ENCODE measurements at places on chromosomes 7 and 10.

- no peak for DNase-seq
These were observed 28.5 kb upstream of the CRYGN start for GRCh38 chr7:151468217-151469018.

GRCh38 chr10:10368951-10369576 lies 648.6 kb upstream of the CELF2 start:
- DNase-seq: no peak

- DNase-seq: no peak
These were observed 35.6 kb downstream of the PRKAR2B start for GRCh38 chr7:107080099-107080505.

GRCh38 chr10:126063353-126063791 lies 167.0 kb downstream of the FANK1 start:
- no peak for DNase-seq

DNA sequence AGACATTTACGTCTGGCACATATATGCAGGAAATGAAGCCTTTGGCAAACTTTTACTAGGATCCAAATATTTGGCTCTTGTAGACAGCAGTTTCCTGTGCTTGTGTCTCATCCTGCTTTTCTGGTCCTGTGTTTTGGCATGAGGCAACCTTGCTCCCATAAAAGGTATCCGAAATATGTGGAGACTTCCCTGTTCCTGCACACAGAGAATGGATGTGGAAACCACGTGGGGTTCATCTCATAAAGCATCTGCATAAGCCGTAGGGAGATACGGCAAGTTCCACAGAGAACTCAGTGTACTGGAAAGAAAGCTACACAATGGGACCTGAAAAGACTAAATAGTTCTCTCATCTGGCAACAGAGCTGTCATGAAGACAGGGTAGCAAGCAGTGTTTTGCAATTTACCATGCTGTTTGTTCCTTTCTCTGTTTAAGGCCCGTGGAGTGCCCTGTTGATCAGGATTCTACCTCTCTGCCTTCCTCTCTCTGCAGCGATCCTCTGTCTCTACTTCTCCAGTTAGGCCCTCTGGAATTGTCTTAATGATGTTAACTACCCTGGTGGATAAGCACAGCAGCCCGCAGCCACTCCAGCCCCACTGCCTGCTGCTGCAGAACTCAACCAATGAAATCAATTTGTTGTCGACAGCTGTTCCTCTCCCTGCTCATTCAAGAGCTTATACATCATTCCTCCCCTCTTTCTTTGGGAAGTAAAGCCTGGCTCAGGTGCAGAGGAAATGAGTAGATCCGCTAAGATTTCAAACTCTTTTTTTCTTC lies 293.6 kb downstream of the CSTF2T start:
- no peak for DNase-seq

- no peak for DNase-seq
These were observed 41.5 kb upstream of the PRKCQ start for GRCh38 chr10:6621536-6621935.
